ENCODE measurements at places on chromosomes 5 and 9.

GRCh38 chr9:20848490-20848889, 164.4 kb downstream of the FOCAD start:
- DNase-seq = no peak

GRCh38 chr9:74953235-74953751, 581 bp upstream of the C9orf40 start:
- DNase-seq = no peak

DNA sequence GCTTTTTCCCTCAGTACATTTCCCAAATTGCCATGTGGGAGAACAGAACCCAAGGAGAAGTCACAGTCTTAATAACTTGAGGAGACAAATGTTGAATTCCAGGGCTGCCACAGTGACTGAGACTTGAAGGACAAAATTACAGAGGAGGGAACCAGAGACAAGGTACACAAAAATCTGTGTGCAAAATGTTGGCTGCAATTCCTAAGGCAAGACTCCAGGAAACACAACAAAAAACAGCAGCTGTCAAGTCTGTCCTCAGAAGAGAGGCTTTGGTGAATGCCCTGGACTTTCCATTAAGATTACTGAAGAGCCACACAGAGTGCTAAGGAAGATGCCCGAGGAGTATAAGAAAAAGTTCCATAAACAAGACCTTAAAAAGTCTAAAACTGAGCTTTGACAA, 21.1 kb downstream of the AP3B1 start:
- DNase-seq = no peak

DNA sequence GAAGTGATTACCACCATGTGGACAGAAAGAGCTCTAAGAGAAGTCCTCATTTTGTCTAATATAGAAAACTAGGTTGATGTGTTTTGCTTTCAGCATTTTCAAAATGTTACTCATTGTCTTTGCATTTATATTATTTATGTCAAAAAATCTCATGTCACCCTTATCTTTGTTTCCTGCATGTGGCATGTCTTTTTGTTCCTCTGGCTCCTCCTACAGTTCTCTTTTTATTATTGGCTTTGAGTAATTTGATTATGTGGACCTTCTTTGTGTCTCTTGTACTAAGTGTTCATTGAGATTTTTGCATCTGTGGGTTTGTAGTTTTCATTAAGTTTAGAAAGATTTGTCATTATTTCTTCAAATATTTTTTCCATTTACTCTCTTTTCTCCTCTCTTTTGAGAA, 58.8 kb downstream of the GNG10 start:
- no peak for DNase-seq

GRCh38 chr5:179143446-179143845, 83.3 kb downstream of the ZNF354C start:
- DNase-seq = no peak

Data from retinal pigment epithelial cell (primary cell).